Activated naive CD8-positive, alpha-beta T cell treated with anti-CD3 and anti-CD28 coated beads, Interleukin-2, amount 10 ng/mL, durations not matched to agents 7 days and 5 days (primary cell): ENCODE measurements at places on chromosomes 1 and 21. TPM values are rescaled to one million over a fixed set of nuclear protein-coding genes. Genes with fewer than 3 reads are reported as not detected.

DNA sequence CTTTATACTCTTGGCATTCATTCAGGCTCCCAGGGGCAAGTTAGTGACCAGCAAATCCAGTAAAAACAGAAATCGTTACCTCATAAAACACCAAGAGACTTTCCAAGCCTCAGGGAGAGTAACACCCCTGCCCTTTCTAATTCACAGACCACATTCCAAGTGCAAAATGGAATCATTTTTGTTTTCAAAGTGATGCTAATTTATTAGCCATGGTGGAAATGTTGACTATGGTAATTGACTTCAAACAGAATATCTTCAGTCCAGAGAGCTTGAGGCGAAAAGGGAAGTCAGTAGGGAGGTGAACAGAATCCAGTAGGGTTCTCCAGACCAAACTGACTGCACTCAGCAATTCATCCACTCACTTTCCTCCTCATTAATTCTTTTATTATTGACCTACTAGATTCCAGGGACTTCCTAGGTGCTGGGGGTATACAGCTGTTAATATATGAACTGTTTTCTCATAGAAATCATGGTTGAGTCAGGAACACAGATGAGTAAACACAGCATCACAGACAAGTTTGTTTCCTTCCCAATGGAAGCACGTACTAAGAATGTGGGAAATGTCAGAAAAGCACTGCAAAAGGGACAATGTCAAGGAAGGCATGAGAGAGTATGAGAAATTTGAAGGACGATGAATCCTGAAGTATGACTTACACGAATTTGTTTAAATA is 388.5 kb upstream of the C1orf87 start:
- no peak for DNase-seq

DNA sequence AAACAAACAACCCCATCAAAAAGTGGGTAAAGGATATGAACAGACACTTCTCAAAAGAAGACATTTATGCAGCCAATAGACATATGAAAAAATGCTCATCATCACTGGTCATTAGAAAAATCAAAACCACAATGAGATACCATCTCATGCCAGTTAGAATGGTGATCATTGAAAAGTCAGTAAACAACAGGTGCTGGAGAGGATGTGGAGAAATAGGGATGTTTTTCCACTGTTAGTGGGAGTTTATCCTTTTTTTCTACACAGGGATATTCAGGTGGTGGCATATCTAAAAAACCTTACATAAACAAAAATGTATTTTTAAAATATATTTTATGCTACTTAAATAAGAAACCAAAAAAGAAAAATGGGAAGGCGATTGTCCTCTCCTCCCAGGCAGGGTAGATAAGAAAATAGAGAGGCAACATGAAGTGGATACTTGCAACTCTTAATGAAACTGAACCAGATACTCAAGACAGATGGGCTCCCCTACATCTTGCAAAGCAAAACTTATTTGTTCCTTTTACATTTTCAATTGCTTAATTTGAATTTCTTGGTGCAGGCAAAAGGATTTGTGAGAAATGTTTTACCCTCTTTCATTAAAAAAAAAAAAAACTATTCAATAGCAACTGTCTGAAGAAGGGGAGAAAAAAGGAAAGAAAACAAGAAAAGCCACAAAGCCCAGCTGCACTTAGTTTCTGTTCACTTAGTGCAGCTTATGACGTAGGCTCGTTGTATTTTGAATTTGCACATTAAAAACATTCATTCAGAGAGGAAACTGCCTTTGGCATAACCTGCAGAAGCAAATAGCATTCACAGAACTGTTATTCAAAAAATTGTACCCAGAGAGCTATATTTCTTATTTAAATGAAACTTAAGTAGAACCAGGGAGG is 36.9 kb upstream of the RGS1 start:
- no peak for DNase-seq

- DNase-seq: no peak
These were observed 92.0 kb downstream of the CNIH3 start for GRCh38 chr1:224707843-224708725.

- DNase-seq: peak; percentile 72
These were observed at the start of gene ADAMTSL4 for GRCh38 chr1:150548632-150549495. ADAMTSL4 (plus strand) TSS chr1:150549408; CDS start chr1:150552289, 2,881 bp downstream.

DNA sequence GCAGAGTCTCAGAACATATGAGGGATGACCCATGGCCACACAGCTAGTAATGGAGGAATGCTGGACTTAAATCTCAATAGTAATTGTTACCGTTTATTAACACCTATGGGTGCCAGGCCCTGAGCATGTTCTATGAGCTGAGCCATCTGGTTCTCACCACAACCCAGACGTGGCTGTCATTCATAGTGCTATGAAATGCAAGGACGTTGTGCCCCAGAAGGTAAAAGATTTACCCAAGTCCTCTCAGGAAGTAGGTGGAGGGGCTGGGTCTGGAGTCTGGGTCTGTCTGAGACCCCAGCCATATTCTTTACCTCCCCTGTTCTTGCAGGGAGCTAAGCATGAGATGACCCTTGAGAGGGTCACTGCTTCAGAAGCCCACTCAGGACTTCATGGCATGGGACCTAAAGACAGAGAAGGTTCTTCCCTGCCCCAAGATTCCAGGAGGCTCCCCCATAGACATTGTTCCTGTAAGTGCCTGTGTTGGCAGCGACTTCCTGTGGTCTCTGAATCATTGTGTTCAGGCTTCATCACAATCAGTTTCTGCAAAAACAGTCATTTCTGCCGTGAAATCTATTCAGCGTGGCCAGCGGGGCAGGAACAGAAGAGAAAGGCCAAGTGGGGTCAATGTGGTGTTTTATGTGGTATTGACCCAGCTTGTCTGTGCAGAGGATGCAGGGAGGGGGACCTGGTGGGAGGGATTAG is 475.4 kb downstream of the PTPRU start:
- no peak for DNase-seq

GRCh38 chr21:42471716-42472330 is 24.2 kb downstream of the RSPH1 start:
- no peak for DNase-seq

DNA sequence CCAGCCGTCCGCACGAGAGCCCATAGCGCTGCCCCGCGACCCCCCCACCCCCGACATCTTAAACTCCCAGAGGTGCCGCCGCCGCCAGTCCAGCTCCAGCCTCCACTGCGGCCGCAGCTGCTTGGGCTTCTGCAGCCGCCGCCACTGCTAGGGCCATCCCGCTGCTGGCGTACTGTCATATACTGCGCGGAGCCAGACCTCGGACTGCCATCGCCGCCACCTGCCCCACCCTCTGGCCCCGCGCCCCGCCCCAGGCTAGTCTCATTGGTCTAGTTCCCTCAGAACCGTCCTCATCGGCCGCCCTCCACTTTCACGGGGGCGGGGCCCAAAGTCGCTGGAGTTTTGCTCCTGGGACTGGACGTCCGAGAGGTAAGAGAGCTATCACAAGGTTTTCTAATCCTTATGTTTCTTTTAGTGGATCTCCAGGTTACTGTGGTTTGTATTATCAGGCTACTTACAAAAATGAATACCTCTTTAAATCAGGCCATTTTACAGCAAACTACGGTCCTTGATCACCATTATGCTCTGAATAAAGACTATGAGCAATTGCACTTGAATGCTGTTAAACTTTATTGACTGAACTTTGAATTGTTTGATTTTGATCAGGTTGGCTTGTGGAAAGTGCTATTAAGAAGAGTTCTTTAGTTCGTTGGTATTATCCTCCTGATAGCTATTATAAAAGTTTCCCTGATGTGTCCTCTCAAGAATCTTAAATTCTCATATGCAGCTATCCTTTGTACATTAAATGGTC is 2.8 kb upstream of the CD1D start:
- peak; percentile 36 for DNase-seq

DNA sequence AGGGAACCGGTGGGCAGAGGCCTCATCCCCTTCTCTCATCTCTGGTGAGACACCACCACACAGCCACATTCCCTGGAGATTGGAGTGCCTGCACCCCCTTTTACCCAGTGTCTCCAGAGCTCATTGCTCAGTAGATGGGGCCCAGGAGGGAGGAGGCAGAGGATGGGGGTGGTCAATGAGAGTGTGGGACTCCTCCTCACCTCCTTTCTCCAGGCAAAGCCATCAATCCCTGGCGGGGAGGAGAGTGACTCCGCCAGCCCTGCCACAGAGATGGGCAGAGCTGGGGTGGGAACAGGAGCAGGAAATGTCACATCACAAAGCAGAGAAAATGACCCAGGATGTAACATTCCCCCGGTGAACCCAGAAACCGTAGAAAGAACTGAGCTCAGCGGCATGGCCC is 117.2 kb downstream of the MATN1 start:
- no peak for DNase-seq

GRCh38 chr1:235450433-235450832 is 53.8 kb downstream of the B3GALNT2 start:
- DNase-seq: no peak

DPT gene
- total RNA-seq: not detected

GRCh38 chr1:162626761-162627160 is 5.5 kb upstream of the DDR2 start:
- DNase-seq: no peak

SLX9 gene
- total RNA-seq: 44.2 TPM

KIAA0040 gene
- 49.8 TPM for total RNA-seq

CYP2J2 gene
- total RNA-seq: 3.6 TPM

GRCh38 chr1:162003830-162004215 is 19.8 kb downstream of the OLFML2B start:
- DNase-seq: no peak

DNA sequence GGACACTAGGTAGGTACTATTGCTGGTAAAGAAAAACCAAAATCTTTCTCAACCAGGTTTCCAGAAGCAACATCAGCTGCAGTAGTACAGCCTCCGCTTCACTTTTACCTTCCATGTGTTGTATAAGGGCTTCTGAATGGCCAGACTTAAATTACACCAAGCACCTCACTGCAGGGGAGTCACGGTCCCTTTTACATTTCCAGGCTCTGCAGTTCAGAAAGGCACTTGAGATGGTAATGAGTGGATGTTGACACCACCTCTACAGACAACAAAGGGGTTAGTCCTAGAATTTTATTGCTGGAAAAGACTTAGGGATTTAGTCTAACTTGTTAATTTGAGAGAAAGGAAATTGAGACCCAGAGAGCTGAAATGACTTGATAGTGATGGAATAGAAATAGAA is 12.0 kb upstream of the DUSP12 start:
- no peak for DNase-seq

GCSAML gene
- total RNA-seq: not detected

FLG2 gene
- not detected for total RNA-seq

- no peak for DNase-seq
These were observed 58.3 kb upstream of the DSCAM start for GRCh38 chr21:40905251-40905650.

- no peak for DNase-seq
These were observed 40.8 kb downstream of the MCOLN2 start for GRCh38 chr1:84956097-84956496.

DNA sequence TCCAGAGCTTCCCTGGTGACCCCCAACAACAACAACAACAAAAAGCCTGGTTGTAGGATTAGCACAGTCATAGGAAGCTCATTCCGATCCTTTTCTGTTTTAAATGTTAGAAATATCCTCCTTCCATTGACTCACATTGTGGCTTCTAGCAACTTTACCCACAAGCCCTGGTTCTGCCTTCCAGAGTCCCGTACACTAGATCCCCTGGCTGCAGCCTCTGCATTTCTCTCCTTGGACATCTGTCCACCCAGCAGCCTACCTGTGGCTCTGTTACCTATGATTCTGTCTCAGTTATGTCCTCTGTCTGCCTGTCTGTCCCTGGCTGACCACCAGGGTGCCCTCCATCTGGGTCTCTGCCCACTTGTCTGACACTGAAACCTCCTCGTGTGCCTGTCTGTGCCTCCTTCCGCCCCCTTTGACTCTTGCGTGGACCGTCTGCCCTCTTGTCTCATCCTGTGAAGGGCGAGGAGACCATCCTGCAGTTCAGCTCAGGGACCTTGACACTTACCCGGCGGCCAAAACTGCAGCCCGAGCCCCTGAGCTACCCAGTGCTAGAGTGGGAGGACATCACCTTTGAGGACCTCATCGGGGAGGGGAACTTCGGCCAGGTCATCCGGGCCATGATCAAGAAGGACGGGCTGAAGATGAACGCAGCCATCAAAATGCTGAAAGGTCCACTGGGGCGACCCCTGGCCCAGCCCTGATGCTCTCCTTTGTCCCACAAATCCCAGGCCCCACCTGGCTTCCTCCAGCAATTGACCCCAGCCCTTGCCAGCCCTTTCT is 16.1 kb downstream of the TIE1 start:
- no peak for DNase-seq

LCE3B gene
- total RNA-seq: not detected
